ENCODE measurements at places on chromosomes 2 and 18.

DNA sequence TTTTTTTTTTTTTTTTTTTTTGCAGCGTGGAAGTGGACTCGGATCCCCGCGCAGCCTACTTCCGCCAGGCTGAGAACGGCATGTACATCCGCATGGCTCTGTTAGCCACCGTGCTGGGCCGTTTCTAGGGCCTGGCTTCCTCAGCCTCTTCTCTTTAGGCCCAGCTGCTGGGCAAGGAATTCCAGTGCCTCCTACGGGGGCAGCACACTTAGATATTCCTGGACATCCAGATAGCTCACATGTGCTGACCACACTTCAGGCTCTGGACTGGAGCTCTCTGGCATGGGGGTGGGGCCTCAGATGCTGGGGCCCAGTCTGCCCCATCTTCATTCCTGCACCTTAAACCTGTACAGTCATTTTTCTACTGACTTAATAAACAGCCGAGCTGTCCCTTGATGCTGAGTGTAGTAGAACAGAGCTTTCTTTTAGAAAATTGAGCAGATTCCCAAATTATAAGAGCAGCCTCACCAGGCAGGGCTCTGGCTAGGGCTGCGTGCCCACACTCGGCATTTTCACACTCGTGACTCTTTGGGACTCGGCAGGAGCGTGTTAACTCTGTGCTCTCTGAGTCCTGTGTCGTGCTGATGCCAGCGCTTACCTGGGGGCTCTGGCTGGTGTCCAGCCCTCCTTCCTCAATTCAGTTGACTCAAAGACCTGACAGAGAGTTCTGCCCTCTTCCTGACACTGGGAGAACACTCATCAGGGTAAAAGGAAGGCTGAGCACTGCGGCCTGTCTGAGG lies 19.3 kb downstream of the SLC30A3 start:
- DNase-seq = no peak

DNA sequence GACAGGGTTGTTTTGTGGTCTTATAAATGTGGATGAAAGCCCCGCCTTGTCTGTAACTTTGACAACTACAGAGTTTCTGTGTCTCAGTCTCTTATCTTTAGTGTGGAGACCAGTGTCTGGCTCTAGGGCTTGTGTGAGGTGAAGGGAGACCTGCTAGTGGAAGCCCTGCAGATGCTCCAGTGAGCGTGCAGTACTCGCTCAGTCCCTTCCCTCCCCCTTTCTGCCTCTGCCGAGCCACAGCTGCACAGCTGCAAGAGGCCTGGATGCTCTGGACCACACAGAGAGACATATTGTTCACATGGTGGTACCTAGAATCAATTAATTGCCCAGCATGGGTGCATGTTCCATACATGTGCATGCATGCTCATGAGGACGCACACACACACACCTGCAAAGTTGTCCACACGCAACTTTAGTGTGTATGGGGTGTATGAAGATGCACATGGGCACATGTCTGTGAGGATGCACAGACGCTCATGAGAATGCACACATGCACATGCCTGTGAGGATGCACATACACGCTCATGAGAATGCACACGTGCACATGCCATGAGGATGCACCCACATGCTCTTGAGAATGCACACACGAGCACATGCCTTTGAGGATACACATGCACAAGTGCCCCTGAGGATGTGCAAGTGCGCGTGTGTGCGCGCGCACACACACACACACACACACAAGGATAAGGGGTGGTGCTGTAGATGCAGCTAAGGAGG lies 282.1 kb upstream of the HS6ST1 start:
- no peak for DNase-seq

DNA sequence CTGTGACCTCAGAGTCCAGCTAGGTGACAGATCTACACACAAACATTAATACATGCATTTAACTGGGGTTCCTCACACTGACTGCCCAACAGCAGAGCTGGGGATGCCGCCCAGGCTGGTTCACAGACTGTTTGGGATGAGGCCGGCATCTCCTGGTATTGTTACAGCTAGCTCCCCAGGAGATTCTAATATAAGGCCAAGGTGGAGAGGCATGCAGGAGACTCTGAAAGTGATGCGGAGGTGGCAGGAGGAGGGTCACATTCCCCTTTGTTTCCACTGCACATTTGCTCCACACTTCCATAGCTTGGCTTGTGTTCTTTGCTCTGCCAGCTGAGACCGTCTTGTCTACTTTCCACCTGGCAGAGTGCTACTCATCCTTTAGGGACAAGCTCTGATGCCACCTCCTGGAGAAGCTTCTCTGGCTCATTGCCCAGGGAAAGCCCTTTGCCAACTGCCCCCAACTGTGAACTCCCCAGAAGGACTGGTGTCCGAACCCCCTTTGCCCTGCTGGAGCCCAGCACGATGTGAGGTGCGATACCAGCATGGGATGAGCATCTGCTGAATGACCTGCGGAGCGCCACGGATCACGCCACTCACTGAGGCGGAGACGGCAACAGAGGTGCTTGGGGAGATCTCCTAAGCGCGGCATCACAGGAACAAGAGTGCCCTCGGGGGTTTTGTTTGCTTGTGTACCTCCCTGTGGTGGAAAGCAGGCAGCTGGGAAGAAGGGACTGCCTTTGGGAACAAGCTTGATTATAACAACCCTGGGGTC lies 88.8 kb downstream of the UXS1 start:
- no peak for DNase-seq

GRCh38 chr2:74078466-74078865 lies 69.2 kb downstream of the BOLA3 start:
- DNase-seq = no peak

DNA sequence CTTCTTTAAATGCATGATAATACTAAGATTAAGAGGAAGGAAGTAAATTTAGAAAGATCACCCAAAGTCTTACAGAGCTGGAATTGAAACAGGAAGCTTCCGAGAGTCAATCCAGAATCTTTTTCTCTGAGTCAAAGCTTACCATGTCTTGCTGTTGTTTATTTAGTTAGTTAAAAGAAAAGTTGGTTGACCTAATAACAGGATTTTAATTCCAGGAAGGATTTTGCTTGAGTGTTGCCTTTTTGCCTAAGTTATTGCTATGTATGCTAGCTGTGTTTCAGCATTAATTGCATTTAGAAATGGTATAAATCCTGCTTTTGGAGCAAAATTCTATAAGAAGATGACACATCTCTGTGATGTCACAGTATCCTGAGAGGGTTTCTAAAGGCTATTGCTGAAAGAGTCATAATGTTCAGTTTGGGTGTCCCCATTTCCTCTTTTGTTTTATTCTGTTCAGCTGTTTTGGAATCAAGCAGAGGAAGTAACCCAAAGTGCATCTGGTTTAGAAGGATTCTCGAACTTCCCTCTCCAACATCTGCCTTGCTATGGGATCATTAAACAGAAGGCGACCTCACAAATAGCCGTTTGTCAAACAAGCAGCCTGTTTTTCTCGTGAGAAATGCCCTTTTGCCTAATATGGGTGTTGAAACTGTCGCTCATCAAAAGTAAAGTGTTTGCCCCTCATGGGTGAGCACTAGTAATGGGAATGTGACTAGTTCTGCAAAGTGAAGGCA lies 271.5 kb upstream of the MMADHC start:
- DNase-seq = no peak

DNA sequence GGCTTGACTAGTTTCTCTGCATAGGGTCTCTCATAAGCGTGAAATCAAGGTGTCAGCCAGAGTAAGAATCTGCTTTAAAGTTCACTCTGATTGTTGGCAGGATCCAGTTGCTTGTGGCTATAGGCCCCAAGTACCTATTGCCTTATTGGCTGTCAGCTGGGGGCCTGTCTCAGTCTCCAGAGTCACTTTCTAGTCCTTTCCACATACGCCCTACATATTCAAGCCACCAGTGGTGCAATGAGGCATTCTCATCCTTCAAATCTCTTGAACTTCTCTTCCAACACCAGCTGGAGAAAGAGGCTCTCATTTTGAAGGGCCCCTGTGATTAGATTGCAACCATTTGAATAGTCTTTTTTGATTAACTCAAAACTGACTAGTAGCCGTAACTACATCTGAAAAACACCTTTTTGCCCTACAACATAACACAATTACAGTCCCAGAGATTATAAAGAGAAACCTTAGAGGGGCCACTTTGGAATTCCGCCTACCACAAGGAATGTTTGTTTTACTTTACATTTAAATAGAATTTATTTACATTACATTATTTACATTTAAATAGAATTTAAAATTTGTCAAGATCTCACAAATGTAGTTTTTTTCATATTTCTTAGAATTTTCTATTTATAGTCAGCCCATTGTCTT lies 520.1 kb downstream of the DSC3 start:
- DNase-seq = no peak

DNA sequence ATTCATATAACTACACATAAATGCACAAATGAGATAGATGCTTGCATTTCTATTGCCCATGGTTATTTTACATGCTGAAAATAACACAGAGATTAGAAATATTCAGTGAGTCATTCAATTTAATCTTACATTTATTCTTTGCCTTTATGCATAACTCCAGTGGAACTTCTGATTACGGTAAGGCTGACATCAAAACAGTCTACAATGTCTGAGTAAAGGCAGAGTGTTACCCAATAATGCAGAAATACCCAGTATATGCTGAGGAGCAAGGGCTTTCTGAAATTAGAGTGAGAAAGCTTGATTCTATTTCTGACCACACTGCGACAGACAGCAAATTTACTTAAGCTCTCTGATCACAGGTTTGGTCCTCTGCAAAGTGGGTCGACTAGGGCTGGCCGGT lies 9.2 kb downstream of the NMI start:
- DNase-seq = no peak

- DNase-seq = no peak
Measured at GRCh38 chr2:113848758-113849415, 41.0 kb upstream of the ACTR3 start.

GRCh38 chr2:974054-974453 lies 23.4 kb downstream of the SNTG2 start:
- no peak for DNase-seq

- no peak for DNase-seq
Measured at GRCh38 chr2:196504788-196505187, 134.7 kb upstream of the CCDC150 start.

DNA sequence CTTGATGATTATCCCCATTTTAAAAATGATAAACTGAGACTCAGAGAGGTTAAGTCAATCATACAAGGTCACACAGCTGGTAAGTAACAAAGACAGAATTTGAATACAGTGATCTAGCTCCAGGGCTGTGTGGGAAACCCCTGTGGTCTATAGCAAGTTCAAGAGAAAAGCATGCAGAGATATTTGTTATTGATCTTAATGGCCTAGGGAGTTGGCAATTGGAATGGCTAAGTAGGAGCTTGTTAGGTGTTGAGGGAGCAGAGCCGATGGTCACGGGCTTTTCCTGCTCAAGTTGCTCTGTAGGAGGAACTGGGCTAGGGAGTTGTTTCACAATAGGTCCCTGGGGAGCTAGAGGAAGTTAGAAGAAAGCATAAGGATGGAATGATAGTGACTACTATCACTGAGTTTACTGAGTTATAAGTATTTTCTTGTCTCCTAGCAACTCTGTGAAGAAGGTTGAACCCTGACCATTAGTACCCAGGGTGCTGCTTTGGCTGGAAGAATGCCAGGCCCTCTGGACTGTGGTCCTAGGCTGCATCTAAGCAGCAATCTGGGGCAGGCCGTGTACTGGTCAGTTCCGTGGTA lies 30.0 kb downstream of the RNF125 start:
- DNase-seq = no peak

DNA sequence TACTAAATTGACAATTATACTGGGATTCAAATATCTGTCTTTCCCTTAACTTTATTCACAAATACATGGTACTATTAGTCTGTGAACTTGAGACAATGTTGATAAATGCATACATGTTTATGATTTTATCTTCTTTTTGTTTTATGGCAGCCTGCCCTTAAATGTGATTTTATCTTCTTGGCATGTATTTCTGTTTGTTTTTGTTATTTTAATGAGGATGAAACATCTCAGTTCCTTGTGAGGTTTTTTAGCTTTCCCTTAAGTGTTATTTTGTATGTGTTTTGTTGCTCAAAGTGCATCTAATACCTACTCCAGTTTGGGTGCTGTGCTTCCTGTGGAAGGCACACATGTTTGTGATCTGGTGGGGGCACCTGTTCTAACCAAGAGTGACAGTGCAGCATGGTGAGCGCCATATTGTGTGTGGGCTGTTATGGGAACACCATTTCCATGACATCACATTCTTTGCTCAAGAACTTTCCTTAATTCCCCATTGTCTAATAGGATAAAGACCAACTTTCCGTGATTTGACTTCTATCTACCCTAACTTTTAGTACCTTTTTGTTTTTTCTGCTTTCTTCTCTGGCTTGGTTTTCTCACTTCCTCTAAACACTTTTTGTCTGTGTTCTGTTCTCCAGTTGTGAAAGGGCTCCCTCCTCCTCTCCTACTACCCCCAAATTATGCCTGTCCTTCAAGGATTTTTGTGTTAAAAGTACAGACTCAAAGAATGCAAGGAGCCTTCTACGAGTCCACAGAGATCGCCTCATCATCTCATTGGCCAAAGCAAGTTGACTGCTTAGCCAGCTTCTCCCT lies 162.1 kb upstream of the TTC39C start:
- DNase-seq = no peak

- no peak for DNase-seq
Measured at GRCh38 chr2:200314976-200315567, 8.6 kb downstream of the SPATS2L start.

- DNase-seq = no peak
Measured at GRCh38 chr2:119544939-119545475, 758 bp downstream of the CFAP221 start.

DNA sequence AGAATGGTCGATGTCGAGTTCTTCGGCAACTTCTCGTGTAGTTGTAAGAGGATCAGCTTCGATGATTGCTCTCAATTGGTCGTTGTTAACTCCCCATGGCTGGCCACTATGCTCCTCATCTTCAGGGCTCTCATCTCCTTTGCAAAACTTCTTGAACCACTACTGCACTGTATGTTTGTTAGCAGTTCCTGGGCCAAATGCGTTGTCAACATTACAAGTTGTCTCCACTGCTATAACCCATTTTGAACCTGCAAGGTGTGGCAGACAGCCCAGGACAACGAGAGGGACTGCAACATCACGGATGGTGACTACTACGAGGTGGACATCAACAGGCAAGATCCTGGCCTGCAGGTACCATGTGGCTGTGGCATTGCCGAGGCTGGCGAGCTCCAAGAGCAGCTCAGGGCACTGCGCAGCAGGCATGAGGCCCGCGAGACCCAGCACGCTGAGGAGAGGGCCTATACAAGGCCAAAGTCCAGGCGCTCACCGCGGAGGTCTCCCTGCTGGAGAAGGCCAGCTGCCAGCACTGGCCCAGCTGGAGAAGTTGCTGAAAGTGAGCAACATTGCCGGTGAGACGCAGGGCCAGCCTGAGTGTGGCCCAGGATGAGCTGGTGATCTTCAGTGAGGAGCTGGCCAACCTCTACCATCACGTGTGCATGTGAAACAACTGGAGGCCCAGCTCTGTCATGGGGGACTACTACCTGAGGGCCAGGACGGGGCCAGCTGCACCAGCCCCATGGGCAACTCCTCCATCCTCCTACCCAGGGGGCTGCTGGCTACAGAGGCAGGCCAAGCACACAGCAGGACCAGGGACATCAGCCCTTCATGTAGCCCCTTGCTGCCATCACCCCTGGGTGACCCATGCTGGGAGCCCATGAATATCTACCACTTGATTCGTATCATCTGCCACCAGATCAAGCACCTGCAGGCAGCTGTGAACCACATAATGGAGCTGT lies 20.2 kb downstream of the CLK1 start:
- DNase-seq = no peak

Data from effector memory CD8-positive, alpha-beta T cell (primary cell).